Gastrocnemius medialis (tissue), 4 donors: ENCODE measurements at places on chromosomes 5 and 9.

DNA sequence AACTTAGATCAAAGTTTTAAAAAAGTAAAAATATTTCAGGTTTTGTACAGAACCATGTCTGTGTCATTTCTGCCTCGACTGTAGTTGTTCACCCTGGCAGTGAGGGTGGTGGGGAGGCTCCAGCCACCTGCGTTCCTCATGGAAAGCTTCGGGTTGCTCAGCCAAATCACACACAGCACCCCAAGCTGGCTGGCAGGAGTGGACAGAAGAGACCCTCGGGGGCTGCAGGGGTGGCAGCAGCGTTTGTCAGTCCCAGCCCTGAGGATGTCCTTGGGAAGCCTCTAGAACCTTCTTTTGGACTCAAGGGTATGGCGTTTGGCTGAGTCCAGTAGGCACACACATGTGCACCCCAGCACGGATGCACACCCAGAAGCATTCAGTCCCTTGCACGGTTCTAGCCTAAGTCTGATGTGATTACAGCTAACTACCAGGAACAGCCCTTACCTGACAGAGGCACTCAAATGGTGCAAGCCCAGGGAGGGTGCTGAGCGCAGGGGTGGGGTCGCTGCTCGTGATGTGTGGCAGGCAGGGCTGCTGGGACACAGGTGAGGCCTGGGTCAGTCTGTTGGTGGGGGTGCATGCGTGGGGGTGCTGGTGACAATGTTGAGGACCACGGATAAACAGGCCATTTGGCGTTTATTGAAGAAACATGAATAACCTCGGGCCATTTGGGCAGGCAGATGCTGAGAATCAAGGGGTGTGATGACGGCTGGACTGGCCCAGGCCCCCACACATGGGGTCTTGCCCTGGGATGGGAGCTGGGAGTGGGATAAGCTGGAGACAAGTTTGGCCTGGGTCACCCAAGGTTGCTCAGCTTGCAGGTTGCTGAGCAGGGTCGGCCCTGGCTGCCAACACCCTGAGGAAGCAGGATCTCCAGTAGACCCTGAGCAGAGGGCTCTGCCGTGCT is 103.4 kb downstream of the PHF2 start:
- peak; percentile 8 for DNase-seq

DNA sequence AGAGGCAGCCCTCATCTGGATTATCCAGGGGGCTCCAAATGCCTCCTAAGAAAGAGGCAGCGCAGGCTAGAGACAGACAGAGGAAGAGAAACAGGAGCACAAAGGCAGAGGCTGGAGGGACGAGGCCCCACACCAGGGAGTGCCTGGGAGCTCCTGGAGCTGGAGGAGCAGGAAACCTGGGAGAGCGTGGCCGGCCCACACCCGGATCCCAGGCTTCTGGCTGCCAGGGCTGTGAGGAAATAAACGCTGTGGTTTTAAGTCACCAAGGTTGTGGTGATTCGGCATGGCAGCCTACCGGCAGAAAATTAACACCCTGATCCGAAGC is 165.5 kb downstream of the OLFM1 start:
- DNase-seq, result no peak

- no peak for DNase-seq
Observed at GRCh38 chr5:73391441-73391881, 57.1 kb downstream of the FOXD1 start.

DNA sequence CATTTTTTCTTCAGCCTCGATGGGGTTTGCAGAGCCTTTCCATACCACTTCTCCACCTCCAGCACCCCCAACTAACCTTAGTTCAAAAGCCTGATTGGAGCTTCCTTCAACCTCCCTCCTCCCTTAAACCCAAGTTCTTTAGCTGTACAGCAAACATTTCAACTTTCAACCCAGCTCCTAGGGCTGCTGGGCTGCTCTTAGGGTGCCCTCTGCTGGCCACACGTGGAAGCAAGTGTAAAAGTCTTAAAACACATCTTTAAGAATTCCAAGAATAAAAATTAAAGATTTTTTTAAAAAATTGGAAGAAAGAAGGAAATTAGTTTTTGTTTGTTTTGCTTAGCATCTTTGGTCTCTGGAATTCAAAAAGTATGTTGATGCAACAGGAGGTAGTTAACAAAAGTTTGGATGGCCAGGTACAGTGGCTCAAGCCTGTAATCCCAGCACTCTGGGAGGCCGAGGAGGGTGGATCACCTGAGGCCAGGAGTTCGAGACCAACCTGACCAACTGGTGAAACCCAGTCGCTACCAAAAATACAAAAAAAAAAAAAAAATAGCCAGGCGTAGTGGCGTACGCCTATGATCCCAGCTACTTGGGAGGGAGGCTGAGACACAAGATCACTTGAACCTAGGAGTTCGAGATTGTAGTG is 15.5 kb upstream of the HSD17B3 start:
- peak; percentile 13 for DNase-seq

- peak; percentile 64 for DNase-seq
Observed at GRCh38 chr5:178207183-178207916, 3.0 kb downstream of the HNRNPAB start.
